ENCODE measurements at places on chromosomes 7 and 10.

GRCh38 chr7:44884621-44885393, 523 bp downstream of the PURB start:
- DNase-seq = peak; percentile 58

- DNase-seq = no peak
Observed at GRCh38 chr10:118844731-118845521, 90.2 kb upstream of the CACUL1 start.

- no peak for DNase-seq
Observed at GRCh38 chr10:120041807-120042559, 149.5 kb downstream of the SEC23IP start.

GRCh38 chr10:123154711-123155505, 706 bp downstream of the BUB3 start:
- DNase-seq = peak; percentile 76

- no peak for DNase-seq
Observed at GRCh38 chr10:126781450-126782216, 111.1 kb upstream of the C10orf90 start.

GRCh38 chr10:76583711-76584161, 1053.9 kb downstream of the KCNMA1 start:
- DNase-seq = no peak

DNA sequence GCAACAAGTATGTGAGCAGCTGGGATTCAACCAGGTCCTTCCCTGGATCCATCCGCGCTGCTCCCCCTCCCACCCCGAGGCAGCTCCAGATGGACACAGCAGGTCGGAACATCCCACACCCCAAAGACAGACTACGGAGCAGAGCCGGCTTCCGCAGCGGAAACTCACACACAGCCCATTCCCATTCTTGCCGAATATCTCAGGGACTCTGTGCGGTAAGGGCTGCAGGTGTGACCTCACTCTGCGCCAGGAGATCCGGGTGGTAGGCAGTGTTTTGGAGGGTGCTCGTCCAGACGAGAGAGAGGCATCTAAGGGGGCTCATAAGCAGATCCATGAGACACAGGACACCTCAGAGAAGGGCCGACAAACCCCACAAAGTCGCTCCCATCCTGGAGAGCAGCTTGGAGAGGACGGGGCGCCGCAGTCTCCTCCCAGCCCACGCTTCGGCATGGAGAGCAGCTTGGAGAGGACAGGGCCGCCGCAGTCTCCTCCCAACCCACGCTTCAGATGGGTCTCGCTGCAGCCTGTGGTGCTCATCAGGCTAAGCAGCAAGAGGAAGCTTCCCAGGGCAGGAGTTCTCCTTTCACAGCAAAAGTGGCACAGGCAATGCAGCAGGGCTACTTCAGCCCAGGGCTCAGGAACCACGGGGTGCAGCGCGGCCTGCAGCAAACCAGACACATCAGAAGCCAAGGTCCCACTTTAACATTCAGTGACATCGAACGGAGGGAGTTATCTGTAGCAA, 179.9 kb downstream of the DIP2C start:
- DNase-seq = no peak

DNA sequence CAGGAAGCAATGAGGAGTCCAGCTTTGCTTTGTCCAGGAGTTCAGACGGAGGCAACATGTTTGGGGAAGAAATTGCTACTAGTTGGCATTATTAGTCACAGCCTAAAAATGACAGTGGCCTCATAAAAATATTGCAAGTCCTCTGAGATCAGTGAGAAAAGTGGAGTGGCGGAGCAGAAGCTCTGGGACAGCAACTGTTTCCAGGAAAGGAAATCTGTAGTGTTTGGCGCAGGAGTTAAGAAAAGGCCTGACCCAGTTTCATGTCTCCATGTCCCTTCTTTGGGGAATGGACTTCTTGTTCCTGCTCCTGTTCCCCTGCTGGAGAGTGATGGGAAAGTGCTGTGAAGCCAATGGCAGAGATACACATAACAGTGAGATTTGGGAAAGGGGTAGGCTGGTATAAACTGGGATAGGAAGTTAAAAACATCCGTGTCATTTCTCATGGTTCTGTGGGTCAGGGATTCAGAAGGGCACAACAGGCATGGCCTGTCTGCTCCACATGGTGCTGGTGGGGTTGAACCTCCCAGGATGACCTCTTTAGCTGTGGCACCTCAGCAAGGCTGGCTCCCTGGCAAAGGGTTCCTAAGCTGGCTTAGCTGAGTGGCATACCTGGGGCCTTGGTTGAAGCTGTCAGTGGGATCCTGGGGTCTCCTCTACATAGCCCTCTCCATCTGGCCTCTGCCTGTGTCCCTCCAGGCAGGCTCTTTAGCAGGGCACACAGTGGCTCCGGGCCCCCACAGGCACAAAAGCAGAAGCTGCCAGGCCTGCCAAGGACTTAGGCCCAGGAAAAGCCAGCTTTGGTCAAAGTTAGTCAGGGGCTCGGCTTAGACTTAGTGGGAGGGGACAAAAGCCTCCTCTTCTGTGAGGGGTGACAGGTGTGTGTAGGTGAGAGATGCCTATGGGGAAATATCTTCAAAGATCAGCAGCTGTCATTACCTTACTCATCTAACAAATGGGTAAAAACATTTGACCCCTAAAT, 77.7 kb downstream of the WDFY4 start:
- DNase-seq = no peak

DNA sequence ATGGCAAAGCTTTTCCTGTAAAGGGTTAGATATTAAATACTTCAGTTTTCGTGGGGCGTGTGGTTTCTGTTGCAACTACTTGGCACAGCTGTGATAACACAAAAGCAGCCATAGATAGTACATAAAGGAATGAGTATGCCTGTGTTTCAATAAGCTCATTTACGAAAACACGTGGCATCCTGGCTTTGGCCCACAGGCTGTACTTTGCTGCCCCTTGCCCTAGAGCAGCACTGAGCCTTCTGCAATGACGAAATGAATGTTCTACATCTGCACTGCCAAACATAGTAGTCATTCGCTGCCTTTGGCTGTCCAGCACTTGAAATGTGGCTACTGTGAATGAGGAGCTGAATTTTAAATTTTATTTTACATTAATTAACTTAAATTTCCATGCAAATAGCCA, 376.2 kb upstream of the TPK1 start:
- DNase-seq = no peak

GRCh38 chr7:2082139-2082998, 150.4 kb downstream of the MAD1L1 start:
- no peak for DNase-seq

DNA sequence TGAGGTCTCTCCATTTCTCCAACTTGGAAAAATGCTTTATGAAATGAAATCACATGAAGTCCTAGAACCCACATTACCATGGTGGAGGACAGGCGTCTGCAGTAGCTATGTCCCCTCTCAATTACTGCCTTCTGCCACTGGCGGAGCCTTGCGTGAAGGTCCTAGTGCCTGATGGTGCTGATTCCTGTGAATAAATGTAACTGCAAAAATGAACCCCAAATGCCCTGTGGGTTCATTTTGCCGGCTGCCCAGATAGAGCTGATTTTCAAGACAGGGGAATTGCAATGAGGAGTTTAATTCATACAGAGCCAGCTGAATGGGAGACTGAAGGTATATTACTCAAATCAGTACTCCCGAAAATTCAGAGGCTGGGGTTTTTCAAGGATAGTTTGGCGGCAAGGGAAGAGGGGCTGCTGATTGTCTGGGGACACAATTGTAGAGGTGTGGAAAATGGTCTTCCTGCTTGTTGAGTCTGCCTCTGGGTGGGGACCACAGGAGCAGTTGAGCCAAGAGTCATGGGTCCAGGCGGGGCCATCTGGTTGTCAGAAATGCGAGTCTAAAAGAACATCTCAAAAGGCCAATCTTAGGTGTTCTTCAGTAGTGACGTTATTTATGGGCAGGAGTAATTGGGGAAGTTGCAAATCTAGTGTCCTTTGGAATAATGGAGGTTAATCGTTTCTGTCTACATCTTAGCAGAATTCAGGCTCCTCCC, 13.5 kb downstream of the PRF1 start:
- DNase-seq = peak; percentile 11

DNA sequence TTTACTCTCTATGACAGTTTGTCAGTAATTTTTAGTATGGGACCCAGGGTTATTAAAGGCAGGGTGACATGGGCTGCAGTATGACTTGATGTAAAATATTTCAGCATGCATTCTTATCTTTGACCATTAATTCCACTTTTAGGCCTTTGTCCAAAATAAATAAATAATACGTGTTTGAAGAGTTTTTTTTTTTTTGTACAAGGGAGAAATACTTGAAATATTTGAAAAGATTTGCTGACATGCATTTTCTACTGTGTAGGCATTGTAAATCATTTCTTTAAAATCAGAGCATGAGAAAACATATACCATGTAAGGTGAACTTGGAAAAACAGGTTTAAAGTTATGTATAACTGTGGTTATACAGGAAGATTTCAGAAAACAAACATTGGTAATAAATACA, 23.5 kb downstream of the NRG3 start:
- no peak for DNase-seq

DNA sequence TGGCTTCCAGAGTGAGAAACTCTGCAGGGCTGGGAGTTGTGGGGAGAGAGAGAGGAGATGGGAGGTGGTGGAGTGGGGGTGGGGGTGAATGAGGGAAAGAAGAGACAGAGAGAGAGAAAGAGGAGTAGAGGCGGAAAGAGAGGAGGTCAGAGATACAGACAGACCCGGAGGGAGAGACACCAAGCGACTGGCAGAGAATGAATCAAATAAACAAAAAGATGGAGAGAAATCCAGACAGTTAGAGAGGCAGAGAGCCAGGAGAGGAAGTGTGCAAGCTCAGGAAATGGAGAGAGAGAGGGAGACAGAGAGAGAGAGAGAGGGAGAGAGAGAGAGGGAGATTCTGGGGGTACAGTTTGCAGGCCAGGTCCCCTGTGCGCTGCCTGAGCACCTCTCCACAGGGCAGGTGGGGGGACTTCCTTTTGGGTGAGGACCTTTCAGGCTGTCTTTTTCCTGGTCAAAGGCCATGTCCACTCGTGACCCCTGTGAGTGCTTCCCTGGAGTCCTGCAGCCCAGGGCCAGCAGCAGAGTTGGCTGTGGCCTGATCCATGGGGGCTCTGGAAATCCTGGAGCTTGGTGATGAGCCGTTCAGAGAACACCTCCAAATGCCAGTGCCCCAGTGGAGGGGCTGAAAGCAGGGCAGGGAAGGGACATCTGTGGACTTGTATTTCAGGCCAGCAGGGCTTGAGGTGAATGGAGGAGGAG, 25.0 kb upstream of the PCBD1 start:
- no peak for DNase-seq

DNA sequence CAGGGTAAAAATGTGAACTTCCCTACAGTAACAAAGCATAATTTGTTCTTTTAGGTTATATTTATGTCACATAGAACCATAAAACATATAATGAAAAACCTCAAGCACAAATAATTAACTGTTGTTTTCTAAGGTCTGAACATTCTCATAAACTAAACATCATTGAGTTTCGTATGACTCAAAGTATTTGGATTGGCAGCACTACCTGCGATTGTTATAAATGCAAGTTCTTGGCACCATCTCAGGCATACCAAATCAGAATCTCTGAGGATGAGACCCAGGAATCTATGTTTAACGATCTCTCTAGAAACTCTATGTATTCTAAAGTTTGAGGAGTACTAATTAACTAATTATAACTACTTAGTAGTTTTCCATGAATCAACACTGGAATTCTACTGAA, 22.5 kb downstream of the ORC5 start:
- no peak for DNase-seq

GRCh38 chr10:124878457-124878739, 63.5 kb upstream of the ZRANB1 start:
- no peak for DNase-seq

DNA sequence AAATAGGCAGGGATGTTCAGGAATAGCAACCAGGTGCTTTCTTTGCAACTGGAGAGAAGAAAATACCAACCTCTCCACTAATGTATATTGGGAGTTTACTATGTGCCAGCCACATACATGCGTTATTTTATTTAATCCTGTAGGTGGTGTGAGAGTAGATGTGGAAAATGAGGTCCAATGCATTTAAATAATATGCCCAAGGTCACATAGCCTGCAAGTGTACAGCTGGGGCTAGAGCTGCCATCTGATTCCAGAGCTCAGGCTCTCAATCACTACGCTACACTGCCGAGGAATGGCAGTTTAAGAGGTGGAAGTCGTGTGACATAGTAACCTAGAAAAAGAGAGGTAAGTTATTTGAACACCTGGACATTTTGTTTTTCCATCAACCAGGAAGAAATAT, 277.0 kb downstream of the EXOC4 start:
- no peak for DNase-seq

DNA sequence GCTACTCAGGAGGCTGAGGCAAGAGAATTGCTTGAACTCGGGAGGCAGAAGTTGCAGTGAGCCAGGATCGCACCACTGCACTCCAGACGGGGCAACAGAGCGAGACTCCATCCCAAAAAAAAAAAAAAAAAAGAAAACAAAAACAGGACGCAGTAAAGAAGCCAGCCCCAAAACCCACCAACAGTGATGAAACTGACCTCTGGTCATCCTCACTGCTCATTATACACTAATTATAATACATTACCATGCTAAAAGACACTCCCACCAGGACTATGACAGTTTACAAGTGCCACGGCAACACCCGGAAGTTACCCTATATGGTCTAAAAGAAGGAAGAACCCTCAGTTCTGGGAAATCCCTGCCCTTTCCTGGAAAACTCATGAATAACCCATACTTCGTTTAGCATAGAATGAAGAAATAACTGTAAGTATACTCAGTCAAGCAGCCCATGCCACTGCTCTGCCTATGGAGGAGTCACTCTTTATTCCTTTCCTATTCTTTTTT, 40.0 kb upstream of the EIF4H start:
- DNase-seq = no peak

DNA sequence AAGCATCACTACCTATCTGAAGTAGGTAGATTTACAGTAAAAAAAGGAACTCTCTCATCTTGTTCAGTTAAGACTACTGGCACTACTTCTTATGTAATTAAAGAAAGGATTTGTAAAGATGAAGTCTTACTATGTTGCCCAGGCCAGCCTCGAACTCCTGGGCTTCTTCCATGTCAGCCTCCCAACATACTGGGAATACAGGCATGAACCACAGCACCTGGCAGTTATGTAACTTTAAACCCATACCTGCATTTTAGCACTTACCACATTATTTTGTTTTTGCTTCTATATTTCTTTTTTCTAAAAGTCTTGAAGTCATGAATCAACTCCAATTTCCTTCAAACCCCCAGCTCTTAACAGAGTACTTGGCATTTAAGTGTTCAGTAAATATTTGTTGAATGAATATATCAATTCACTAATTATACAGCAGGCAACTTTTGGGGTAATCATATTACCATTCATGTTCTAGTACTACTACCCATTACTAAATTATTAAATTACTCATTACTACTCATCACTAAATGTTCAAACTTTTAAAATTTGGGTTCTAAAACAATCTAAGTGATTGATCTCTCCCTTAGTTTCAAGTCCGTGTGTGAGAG, 31.6 kb upstream of the CCDC71L start:
- DNase-seq = no peak

- DNase-seq = no peak
Observed at GRCh38 chr7:5442757-5443305, 19.2 kb upstream of the TNRC18 start.
